ENCODE measurements at places on chromosomes 2 and 18.
A peak's percentile ranks its signal among the peaks of the same experiment; 100 is the strongest.

DNA sequence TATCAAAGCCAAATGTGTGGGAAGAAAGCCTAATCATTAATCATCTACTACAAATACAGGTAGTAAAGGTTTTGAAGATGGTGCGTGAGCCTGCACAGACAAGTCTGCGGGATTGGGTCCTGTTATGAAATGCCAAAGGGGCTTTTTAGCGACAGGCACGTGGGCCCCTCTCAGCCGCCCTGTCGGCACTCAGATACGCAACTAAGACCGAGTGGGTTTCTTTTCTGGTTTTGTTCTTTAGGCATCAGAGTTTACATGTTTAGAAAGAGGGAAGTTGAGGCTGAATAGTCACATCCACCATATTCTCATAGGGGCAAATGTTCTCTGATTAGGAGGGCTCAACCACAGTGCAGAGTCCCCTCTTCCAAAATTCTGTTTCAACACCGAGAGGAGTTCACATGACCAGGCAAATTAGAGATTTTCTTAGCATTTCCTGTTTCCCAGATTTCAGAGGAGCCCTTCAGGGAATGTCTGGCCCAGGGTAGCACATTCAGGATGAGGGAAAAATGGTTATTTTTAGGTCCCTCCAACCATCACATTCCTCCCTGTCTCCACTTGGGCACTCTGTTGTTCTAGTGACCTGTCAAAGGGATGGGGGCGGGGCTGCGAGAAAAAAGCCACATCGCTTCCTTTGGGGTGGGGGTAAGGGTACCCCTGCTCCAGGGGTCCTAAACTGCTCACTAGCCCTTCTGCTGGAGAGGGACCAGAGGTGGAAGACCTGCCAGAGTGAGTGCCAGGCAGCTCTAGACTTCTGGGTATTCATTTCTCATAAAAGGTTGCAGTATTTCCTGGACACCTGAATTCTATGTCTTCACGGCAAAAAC is 159.2 kb downstream of the BCL2 start:
- DNase-seq = no peak

- DNase-seq = no peak
Observed at GRCh38 chr18:13375302-13376255, 157.0 kb downstream of the LDLRAD4 start.

GRCh38 chr2:239946562-239946863 is 78.6 kb downstream of the NDUFA10 start:
- DNase-seq = no peak

DNA sequence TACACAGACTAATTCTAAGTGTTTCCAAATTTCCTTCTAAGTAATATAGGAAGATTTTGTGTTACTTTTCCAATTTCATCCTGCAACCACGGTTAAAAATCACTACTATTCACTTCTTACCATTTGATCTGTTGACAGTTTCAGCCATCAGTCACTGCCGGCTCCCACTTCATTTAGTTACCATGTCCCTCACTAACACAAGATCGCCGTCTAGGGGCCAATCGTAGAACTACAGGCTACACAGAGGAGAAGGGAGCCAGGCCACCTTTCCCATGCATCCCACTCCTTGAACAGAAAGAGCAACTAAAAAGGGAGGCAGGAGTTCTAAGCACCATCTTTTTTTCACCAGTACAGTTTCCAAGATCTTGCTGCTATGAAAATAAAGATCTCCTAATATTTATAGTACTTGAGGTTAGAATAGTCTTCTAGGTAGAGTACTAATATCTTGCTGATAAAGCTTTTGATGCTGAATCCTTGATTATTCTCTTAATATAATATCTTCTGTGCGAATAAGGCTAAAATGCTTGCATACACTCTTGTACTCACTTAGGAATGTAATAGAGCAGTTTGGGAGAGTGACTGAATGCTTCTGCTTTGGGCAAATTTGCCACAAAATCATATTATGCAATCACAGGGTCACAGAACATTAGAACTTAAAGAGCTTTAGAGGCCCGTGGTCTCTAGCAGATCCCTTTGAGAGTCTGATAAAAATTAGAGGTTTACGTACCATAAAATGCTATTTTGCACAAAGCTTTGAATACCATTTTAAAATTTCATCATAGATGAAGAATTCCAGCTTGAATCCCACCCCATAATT is 39.5 kb upstream of the CYP1B1 start:
- DNase-seq = peak; percentile 68

- no peak for DNase-seq
Observed at GRCh38 chr2:73268830-73269685, 15.2 kb downstream of the FBXO41 start.
